ENCODE measurements at places on chromosomes 7 and 10.

DNA sequence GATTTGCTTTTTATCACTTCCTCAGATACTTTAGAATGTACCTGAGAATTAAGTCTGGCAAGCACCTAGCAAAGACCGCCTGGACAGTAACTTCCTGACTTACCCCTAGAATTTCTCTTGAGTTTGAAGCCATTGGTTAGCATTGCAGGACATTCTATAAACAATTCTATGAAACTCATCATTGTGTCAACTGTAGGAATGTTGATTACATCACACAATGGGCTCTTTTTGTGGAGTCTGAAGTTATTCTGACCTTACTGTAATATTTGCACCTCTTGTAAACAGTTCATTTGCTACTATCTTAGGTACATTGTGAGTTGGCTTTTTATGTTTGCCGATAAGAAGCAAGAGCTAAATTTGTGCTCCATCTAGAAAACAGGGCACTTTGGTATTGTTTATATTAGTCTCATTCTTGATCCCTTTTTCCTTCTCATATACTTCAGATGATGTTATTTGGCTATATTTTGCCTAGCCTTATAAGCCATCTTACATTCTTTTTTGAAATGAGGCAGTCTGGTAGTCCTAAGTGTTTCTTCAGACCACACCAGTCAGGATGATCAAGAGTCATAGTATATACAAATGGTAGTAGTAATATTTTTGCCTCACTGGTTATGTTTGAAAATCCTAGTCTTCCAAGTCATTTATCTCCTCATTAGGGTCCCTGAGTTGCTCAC is 52.4 kb downstream of the CASD1 start:
- DNase-seq = no peak

GRCh38 chr10:43000651-43001426 is 76.0 kb upstream of the RET start:
- DNase-seq = no peak

DNA sequence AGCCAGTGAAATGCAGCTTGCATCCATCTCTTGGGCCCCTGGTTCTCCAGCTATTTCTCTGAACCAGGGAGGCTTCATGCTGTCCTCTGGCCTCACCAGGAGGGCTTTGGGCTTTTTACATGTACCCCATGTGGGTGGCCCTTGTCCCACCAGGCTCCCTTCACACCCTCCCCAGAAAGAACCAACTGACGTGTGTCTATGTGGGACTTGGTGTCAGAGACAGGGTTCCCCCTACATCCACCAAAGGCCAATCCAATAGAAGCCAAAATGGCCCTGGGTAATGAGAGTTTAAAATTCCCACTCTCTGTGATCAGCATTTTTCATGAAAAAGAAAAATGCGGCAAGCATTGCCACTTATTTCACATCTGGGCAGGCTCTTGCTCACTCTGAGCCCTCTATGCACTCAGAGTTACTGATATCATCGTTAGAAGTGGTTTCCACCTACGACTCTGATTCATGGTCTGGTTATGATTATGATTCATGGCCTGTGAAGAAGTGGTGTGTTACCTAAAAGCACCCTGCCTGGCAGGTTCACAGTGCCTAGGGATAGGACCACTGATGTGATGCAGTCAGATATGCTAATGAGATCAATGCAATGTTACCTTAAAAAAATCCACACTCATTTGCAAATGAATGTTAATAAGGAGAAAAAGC is 133.5 kb downstream of the BUB3 start:
- peak; percentile 8 for DNase-seq

DNA sequence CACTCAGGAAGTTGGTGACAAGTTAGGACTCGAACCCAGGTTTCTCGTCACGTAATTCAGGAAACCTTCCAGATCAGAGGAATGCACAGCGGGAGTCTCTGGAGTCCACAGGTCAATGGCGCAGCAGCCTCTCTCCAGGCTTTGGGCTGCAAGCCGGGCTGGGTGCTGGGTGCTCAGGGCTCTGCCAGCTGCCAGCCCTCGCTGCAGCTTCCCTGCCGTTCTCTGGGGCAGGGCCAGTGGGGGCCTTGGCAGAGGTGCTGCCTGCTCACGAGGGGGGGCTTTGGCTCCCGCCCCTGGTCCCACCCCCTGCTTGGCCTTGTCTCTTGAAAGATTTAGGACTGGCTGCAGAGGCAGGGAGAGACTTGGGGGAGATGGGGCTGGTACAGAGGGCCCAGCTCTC is at the start of gene TACR2:
TACR2 (minus strand) TSS at position 224 of the 400 bp plus-strand sequence. CDS start 595 bp downstream, outside the sequence.
- DNase-seq = no peak

DNA sequence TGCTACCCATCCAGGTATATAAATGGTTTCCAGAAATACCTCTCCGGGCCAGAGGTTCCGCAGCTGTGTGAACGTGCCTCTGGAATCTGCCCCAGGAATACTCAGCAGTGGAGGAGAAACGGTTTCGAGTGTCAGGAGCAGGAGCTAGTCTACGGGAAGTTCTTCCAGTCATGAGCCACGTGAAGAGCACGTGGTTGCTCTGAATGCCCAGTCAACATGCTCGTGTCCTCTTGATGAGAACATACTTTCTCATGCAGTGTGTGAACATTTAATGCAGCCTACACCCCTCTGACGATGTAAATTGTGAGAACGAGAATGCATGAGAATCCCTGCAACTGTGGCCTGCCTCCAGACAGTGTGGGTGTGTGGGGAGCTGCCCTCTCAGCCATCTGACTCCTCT is 277.0 kb upstream of the SHH start:
- DNase-seq = no peak

- DNase-seq = no peak
Measured at GRCh38 chr10:96124230-96125141, 5.6 kb upstream of the ZNF518A start.

DNA sequence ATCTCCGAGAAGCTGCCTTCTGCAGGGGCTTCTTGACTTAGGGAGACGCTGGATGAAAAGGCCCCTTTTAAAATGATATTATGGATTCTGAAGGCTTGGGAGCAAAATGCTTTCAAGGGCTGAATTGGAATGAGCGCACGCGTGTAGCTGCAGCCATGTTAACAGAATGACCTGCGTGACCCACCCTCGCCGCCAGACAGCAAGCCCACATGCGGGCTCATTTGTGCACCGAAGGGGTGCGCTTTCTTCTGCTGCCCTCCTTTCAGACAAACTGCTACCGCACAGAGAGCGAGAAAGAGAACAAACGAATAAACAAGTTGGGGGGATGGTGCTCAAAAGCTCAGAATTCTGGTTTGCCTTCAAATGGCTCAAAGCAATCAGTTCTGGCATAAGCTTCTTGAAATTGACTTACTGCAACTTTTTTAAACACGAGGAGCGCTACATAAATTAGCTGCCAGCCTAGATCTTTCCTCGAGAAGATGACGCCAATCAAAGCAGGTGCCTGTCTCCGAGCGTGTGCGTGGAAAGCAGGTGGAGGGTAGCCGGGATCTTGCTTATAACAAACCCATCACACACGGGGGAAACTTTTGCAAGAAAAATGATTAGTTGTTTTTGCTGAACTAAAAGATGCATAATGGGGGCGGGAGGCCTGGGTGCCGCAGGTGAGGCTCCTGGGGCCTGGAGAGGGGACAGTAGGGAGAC is 268.4 kb downstream of the MAD1L1 start:
- DNase-seq = no peak

GRCh38 chr7:53835301-53835700 is 706.9 kb upstream of the VSTM2A start:
- DNase-seq = no peak

GRCh38 chr10:63304146-63304545 is 161.6 kb downstream of the JMJD1C start:
- DNase-seq = no peak

GRCh38 chr7:152989889-152990380 is 230.4 kb downstream of the ACTR3B start:
- DNase-seq = no peak

DNA sequence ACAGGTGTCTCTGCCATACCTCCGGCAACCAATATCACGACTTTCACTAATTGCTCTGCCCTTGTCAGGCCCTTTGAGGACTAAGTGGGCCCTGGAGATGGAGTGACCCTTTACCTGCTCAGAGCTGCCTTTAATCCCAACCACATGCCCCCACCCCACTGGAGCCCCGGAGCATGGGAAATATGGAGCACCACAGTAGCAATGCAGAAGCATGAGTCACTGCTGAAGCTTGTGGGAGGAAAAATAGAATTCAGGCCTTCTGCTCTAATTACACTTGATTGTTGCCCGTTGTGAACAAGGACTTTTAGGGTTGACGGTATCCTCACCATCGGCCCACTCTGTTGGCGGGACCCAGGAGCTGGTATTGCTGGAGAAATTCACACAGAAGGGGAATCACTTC is 52.5 kb upstream of the FRMD4A start:
- DNase-seq = no peak

GRCh38 chr10:32379318-32379949 is 32.5 kb upstream of the EPC1 start:
- DNase-seq = peak; percentile 53

GRCh38 chr10:8405596-8405995 is 351.1 kb downstream of the GATA3 start:
- no peak for DNase-seq

GRCh38 chr10:50908366-50908765 is 22.9 kb upstream of the A1CF start:
- no peak for DNase-seq

DNA sequence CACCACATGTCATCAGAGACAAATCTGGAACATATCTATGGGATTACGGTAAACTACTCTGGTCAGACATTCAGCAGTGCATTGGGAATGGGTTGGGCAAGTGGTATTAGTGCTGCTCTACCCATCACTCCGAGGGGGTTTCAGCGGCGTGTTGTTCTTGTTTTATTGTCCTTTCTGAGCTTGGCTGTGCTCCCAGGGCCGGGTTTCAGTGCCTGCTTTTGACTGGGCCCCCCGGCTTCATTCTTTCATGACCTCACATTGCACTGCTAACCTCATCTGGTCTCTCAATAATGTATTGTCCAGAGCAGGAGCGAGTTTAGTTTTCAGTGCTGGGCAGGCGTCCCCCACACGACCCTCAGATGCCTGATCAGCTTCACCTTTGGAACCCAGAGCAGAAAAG is 364.6 kb downstream of the PAXIP1 start:
- DNase-seq = no peak

DNA sequence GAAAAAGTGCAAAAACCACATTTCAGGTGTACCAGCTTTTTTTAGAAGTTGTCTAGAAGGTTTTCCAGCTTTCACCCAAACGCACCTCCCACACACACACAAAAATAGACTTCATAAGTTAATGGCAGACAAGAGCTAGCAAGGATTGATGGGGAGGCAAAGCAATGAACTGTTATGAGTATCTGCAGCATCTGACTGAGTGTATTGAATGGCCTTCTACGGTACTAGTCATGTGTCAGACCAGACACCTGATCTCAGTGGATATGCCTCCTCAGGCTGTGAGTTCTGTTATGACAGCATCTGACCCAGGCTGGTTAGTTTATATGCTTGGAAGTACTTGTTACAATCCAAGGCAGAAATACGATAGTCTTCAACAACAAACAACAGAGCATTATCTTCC is 406.1 kb upstream of the AUTS2 start:
- DNase-seq = no peak

DNA sequence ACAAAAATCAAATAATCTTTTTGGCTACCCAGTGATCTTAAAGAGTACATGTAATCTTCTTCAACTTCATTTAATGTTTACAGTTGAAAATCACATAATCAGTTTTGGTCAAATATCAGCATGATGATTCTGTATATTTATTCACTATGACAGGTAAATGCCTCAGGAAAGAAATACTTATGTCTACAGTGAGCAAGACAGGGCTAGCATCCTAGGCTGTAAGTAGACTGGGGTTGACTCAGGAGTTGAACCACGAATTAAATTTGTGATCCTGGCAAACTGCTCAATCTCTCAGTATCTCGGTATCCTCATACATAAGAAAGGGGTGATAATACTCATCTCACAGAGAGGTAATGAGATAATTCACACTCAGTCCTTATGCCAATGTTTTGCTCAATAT is 71.8 kb downstream of the SEMA3D start:
- no peak for DNase-seq

DNA sequence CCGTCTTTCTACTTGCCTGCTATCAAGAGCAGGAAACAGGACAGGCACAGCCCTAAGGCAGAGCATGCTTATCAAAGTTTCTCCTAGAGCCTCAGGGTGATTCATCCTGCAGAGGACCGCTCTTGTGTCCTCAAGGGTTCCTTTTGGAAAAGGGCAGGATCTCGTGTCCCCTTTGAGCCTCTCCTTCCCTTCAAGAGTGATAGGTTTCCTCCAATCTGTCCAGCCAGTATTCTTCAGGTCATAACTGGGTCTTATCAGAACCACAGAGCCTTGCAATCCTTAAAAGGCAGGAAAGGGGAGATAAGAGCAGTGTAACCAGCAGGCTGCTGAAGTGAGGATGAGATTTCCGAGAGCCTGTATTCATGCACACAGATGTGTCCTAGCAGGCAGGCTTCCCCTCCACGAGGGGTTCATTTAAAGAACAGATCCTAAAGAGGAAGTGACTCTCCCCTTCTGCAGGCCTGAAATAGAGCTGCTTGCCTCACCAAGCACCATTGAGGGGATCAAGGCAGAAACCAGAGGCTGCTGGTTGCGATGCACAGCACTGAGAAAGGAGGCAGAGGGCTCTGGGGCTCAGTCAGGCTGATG is 90.5 kb upstream of the SVIL start:
- DNase-seq = peak; percentile 56

- DNase-seq = no peak
Measured at GRCh38 chr10:132517951-132518521, 19.6 kb upstream of the INPP5A start.

DNA sequence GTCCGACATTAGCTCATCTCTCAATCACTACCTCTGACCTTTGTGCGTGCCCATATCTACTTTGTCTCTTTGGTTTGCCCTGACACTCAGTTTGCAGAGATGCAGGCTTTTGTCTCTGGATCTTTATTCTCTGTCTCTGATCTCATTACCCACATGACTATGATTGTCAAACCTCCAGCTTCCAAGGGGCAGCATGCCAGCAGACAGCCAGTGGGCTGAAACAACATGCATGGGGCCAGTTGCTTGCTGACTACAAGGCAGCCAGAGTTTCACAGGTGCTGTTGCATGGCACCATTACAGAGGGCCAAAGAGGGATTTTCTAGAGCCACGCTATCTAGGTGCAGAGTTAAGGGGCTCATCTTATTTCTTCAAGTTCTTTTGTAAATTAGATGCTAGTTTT is 146.2 kb downstream of the SPAG6 start:
- DNase-seq = no peak

DNA sequence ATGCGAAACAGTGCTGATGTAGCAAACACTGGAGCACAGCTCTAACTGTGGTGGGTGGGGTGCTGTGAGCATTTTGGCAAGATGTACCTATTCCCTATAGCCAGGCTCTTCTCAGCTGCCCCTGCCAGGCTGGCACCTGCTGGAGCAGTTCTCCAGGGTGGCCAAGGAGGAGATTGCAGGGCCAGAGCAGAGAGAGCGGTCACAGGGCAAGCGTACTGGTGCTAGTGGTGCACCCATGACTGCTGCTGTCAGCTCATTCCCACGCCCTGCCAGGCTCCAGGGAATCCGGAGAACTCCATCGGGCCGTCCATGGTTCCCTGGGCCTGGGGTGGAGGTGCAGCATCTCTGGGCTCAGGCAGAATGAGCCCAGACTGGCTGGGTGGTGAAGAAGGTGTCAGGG is 2.1 kb downstream of the COL13A1 start:
- no peak for DNase-seq

DNA sequence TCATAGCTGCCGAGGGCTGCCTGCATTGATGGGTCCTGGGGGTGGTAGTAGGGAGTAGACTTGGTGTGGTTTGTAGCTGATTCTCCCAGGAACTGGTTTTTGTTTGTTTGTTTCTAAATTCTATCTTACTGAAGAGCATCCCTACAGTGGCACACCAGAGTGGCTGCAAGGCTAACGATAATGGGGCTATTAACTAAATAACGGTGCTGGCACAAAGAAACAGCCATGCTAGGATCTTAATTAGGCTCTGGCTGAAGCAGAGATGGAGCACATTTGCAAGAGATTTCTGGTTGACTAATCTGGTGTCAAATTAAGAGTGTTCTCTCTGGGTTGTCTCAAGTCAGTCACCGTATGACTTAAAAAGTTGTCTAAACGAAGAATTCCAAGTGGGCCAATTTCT is 590.0 kb downstream of the NRG3 start:
- no peak for DNase-seq
